AG04449 (cell line): ENCODE measurements at places on chromosomes 16 and 17.

DNA sequence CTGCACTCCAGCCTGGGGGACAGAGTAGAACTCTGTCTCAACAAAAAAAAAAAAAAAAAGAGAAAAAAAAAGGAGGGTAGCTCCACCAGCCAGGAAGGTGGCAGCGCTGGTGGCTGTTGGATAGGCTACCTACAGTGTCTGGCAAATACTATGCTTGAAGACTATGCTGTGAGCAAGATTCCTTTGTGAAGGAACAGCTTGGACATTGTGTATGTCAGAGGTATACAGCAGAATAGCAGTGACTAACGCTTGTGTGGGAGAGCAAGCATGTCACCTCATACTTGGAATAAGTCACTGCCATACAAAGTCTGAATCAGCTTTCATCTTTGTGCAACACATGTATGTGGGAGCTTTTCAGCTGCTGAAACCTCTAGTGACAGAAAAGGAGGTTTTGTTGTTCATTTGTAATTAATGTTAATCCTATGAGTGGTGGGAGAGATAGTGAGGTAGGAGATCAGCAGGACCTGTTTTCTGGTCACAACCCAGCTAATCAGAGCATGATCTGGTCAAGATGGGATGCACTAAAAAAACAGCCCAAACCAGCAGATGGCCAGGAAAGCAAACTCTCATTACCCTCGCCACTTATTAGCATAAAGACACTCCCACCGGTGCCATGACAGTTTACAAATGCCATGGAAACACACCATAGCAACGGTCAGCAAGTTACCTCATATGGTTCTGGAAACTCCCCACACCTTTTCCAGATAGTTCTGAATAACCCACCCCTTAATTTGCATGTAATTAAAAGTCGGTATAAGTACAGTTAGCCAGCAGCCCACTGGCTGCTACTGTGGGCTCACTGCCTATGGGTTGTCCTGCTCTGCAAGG, 6.8 kb upstream of the ITGAD start:
- DNase-seq, result no peak

DNA sequence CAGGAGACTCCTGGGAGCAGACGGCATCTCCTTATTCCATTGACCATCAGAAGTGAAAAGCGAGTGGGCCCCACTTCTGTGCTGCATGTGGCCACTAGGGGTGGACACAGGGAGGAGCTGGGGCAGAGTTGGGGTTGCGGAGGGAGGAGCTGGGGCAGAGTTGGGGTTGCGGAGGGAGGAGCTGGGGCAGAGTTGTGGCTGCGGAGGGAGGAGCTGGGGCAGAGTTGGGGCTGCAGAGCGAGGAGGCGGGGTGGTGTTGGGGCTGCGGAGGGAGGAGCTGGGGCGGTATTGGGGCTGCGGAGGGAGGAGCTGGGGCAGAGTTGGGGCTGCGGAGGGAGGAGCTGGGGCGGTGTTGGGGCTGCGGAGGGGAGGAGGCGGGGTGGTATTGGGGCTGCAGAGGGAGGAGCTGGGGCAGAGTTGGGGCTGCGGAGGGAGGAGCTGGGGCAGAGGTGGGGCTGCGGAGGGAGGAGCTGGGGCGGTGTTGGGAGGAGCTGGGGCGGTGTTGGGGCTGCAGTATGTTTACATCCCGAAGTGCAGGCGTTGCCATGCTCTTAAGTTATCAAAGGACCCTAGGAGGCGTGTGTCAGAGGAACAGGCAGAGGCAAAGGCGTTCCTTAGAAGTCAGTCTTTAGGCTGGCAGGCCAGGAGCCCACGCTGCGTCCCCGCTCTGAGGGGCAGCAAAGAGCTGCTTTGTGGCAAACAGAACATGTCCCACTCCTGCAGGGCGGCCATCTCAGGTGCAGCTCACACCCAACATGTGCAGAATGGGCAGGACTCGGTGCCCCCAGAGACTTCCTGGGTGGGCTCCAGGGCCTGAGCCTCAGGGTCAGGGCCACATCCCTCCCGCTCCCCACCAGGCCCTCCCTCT, 76.0 kb downstream of the ZNF778 start:
- no peak for DNase-seq

DNA sequence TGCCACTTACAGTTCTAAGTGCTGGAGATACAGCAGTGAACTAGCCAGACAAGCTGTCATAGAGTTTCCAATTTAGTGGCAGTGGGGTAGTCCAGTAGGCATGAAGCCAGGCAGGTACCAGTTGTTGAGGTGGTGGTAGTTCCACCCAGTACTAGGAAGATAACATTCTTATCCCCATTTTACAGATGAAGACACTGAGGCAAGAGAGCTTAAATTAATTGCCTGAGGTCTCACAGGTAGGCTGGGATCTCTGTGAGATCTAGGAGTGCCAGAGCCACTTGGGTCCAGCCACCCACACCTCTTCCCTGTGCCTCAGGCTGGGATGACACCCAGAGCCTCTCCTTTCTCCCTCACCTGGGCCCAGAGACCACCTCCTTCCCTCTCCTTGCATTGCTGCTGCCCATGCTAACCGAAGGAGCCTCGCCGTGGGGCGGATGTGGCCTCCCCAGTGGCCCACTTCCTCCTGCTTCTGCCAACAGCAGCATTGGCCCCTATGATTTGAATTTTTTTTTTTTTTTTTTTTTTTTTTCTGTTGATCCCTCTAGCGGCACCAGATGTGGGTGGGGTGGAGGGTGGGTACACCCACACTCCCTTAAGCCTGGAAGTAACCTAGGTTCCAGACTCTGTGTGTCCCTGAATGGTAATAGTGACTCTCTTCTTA, 114.0 kb downstream of the PRKCB start:
- DNase-seq, result no peak

DNA sequence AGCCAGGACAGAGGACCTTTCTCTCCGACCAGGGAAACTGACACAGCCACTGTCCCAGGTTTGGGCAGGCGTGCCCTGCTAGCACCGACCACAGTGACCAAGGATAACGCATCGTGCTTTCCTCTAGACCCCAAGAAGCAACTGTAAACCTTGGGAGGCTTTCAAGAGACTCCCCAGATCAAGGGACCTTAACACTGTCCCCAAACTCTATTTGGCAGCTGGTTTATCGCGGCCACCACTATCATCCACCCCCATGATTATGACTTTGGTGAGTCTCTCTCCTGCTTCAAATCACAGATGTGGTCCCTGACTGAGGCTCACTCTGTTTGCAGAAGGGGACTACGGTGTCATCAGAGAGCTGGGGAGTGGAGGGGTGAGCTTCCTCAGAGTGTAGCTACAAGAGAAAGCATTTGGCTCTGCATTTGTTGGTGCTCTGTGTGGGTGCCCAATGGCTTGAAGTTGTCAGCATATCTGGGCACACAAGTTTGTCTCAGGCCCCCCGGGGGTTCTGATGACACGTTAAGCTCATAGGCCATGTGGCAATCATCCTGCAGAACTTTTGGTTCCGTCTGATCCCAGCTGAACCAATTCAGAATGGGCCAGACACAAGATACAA, 408.0 kb downstream of the SLC39A11 start:
- DNase-seq, result no peak

DNA sequence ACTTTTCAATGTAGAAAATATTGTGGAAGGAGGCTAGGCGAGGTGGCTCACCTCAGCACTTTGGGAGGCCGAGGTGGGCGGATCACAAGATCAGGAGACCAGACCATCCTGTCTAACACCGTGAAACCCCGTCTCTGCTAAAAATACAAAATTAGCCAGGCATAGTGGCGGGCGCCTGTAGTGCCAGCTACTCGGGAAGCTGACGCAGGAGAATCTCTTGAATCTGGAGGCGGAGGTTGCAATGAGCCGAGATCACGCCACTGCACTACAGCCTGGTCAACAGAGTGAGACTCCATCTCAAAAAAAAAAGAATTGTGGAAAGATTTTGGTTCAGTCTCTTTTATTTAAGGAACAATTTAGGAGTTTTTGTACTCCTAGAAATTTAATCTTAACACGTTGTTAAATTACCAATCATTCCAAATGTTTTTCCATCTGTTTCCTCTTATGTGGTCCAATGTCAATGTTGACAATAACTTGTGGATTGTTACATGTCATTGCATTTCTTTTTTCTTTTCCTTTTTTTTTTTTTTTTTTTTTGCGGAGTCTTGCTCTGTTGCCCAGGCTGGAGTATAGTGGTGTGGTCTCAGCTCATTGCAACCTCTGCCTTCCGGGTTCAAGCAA, 124.6 kb upstream of the HAS3 start:
- no peak for DNase-seq

GRCh38 chr16:47779201-47780016, 318.3 kb downstream of the PHKB start:
- DNase-seq, result no peak

DNA sequence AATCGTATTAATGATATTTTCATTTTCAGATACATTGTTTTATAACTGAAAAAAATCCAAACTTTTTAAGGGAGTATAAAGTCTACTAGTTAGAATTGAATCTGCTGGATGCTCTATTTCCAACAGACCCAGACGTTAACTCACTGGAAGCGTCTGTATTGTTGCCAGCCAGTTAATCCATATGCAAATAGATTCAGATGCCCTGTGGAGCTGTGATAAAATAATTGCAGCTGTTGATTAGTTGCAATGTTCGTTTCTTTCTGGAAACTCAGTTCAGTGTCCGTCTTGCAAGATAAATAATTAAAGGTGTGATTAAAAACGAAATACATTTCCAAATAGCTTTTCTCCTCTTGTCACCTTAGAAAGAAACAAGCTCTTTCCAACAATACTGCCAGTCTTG, 5.1 kb upstream of the GNA13 start:
- no peak for DNase-seq

DNA sequence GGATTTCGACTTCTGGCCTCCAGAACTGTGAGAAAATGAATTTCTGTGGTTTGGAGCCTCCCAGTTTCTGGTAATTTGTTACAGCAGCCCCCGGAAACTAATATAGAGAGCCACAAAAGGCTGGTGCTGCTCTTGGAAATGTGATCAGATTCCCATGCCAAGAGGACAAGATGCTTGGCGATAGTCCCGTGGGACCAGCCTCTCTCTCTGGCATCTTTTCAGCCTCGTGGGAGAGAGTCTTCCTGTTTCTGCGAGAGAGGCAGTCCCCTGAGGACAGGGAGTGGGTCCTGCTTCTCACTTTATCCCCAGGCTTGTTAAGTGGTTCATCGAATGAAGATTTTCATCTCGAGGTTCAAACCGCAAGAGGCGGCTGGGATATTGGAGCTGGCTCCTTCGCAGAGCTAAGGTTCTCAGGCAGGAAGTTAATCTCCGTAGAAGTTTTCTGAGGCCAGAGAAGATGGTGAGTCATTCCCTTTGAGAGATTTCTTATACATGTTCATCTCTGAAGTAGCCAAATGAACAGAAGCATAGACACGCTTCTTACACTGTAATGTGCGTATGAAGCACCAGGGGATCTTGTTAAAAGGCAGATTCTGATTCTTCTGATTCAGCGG, 211.6 kb upstream of the SDK2 start:
- DNase-seq, result no peak

GRCh38 chr16:86201746-86202145, 302.8 kb downstream of the IRF8 start:
- no peak for DNase-seq

DNA sequence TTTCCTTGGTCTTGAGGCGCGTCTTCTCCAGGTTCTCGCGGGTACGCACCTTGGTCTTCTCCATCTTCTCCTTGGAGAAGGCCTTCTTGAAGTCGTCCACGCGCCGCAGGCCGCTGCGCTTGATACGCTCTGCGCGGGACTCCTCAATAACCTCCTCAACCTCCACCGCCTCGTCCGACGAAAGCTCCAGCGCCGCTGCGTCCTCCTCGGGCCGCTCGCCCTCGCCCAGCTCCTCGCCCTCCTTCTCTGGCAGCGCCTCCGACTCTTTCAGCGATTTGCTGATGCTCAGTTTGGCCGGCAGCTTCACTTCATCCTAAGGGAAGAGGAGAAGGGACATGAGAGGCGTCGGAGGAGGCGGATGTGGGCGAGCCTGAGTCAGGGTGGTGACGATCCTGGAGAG, 16.8 kb upstream of the STAT3 start:
- no peak for DNase-seq

GRCh38 chr17:50631195-50631907, 3.3 kb upstream of the ABCC3 start:
- no peak for DNase-seq

GRCh38 chr16:568401-569258, 1.1 kb upstream of the PIGQ start:
- no peak for DNase-seq

- no peak for DNase-seq
Measured at GRCh38 chr16:83899978-83900377, 1.1 kb downstream of the MLYCD start.

- DNase-seq, result no peak
Measured at GRCh38 chr16:81601008-81601428, 156.4 kb downstream of the CMIP start.
